ENCODE measurements at places on chromosomes 1 and 21.

GRCh38 chr1:182118851-182119250 is 57.3 kb upstream of the ZNF648 start:
- no peak for DNase-seq

- DNase-seq, result no peak
These were observed 35.6 kb downstream of the COL6A1 start for GRCh38 chr21:46017148-46017547.

DNA sequence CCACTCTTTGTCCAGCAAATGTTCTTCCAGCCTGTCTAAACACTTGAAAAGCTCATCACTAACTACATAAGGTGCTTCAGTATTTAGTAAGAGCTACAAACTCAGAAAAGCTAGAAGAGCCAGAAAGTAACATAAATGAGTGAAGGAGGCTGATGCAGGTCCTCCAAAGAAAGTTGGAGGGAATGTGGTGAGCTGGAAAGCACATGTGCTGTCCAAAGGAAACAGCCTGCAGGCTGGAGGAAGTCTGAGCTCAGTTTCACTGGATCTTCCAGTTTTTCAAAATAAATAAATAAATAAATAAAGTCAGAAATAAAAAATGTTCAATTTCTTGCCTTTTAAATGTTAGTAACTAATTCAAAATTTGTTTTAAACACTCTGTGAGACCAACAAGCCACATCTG is 25.5 kb downstream of the ZC3H11B start:
- no peak for DNase-seq

DNA sequence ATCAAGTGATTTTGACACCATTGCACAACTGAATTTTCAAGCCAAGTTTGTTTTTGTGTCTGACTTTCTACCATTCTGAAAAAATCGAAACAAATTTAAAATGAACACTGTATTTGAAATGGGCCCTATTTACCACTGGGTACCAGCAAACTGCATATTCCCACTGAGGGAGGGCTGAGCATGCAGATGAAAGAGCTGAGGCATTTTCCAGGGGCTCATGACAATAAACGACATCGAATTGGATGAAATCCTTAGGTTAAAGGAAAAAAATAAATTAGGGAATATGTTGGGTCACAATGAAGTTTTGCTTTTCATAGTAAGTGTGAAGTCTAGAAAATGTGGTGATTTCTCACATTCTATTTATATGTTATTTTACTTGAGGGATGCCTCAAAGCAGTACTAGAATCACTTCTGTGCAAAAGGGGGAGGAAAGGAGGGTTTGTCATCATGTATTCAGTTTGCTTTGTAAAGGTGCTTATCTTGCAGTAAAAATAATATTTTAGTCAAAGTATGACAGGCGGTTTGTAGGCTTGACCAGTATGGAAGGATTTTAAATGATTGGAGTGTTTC is 11.2 kb downstream of the ZBTB18 start:
- no peak for DNase-seq

GRCh38 chr1:184399192-184399847 is 12.5 kb downstream of the C1orf21 start:
- DNase-seq, result no peak

GRCh38 chr1:167305706-167306277 is 85.1 kb downstream of the POU2F1 start:
- no peak for DNase-seq

DNA sequence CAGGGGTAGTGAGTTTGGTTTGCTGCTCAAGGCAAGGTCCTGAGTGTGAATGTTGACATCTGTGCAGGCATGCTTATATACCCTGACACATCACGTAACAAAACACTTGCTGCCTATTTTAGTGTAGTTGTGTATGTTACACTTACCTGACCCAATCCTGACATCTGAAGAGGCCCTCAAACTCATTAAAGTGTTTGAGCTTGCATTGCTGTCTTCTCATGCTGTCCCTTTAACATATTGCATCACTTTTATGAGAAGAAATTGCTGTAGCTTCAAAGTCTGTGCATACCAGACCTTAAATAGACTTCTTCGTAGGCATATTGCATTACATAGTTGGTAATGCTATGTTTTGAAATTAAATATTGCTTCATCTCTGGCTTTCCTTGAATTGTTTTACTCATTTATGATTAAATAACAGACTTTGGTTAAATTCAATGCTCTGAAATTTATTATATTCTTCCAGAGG is at the start of gene KRTAP19-3:
Gene KRTAP19-3, minus strand, starts transcription at position 51 of the 466 bp plus-strand sequence. CDS start 56 bp downstream, outside the sequence.
- no peak for DNase-seq

DNA sequence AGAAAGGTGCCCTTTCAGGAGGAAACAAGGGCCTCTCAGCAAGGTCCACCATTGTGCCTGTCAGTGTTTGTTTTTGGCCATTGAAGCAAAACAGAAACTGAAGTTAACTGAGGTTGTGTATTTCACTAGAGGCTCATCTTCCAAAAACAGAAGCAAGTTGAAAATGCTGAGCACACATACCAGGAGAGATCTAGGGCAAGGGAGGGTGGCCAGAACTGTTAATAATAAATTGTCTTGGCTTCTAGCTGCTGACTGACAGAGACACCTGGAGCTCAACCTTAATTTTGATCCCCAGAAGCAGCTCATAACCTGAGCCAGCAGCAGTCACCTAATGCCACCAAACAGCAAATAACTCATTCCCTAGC is 5.2 kb downstream of the AGMAT start:
- no peak for DNase-seq

DNA sequence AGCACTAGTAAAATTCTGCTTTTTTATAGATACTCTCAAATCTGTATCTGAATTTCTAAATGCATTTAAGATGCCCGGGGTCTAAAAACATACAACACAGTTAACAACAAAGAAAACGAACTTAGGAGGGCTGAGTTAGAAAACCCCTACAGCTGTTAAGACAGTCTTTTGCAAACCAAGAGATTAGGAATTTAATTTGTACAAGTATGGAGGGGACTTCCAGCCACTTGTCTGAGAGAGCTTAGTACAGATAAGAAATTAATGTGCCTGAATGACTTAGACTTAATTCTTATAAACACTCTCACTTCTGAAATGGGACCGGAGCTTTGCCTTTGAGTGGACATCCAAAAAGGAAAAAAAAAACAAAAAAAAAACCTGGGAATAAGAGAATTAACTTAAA is 61.6 kb downstream of the SMYD3 start:
- DNase-seq, result no peak

DNA sequence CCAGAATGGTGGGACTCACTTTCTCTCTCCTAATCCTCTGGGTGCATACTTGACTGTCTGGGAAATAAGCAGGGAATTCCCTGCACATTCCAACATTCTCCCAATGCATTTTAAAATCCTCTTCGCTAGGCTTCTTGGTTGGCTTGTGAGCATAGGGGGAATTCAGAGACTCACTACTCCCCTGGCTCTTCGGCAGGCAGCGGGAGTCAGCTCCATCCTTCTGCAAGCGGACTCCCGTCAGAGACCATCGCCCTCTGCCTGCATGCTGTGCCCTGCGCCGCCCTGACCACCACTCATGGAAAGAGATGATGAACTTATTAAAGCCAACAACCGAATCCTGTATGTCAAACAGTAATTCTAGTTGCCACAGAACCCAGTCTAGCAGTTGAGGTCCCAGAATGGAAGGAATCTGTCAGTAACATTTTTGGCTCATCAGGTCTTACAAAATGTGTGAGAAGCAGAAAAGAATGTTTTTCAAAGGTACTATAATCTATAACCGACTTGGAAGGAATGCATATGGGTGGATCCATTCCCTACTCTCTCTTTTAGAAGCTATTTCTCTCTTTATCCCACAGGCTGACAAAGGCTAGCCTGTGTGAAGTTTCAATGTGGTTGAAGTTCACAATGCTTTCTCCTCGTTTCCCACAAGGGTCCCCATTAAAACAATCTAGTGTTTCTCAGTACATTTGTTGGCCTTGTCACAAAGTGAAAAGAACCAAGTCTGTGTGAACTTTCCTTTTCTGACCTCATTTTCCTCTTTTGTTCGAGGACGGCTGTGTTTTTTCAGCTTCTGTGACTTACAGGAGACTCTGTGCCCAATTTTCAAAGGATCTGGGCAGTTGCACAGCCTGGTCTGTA is 119.1 kb upstream of the ADAR start:
- DNase-seq, result no peak

GRCh38 chr1:53303726-53304515 is 23.9 kb downstream of the LRP8 start:
- no peak for DNase-seq

- peak; percentile 2 for DNase-seq
These were observed 488 bp downstream of the FAM78B start for GRCh38 chr1:166166329-166166697.

DNA sequence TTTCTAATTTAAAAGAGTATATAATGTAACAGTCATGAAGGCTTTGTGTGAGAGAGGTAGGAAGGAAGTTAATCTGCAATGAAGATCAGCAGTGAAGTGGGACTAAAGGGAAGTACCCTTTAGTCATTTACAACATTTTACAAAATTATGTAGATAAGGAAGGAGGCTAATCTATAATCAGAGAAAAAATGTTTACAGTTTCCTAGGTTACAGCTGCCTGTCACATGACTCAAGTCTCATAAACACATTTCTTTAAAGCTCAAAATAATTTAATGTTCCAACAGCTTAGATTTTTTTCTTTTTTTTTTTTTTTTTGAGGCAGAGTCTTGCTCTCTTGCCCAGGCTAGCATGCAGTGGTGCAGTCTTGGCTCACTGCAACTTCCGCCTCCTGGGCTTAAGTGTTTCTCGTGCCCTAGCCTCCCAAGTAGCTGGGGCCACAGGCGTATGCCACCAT is 26.2 kb upstream of the CAP1 start:
- no peak for DNase-seq

DNA sequence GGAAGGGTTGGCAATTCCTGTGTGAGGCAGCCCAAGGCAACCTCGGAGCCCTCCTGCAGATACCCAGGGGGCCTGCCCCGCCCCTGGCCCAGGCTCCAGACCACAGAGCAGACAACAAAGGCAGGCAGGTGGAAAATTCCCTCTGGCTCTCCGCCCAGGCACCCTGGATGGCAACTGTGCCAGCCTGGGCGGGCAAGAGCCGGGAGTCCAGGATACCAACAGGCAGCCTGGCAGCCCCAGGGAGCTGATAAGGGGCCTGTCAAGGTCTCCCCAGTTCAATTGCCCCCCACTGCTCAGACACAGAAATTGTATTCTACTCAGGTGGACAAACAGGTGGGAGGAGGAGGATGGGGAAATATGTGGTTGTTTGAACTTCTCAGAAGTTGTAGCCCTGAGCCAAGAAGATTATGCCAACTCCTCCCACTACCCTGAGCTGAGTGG is 15.4 kb upstream of the GPR37L1 start:
- no peak for DNase-seq

GRCh38 chr1:64072089-64072793 is 131.2 kb upstream of the UBE2U start:
- DNase-seq, result no peak

GRCh38 chr1:201949491-201949890 is 3.1 kb upstream of the LMOD1 start:
- DNase-seq, result no peak

GRCh38 chr1:20343149-20343937 is 52.7 kb downstream of the VWA5B1 start:
- no peak for DNase-seq

DNA sequence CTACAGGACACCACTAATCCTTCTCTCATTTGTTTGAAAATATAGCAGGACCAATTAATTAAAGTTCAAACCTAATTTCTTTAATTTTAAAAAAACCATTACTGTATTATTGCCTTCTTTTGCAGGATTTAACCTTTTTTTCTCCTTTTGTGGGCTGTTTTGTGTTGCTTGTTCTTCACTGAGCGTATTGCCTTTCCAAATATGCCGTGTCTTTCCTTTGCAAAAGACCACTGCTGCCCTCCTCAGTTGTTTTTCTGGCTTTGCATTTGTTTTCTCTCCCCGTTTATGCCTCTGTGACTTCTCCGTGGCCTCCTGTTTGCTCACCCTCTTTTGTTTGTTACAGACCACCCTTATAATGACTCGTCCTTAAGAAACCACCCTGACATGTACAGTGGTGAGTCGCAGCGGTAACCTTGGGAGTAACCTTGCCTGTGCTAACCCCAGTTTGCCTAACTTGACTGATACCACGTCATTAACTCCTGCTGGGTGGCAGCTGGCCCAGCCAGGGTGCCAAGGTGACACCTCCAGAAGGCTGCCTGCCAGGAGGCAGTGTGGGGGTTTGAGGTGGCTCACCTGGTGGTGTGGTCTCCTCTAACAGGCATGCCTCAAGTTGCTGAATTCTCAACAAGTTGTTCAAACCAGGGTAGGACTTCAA is 81.1 kb upstream of the CNTN2 start:
- no peak for DNase-seq

- DNase-seq, result no peak
These were observed 16.9 kb downstream of the FAAH start for GRCh38 chr1:46411010-46411405.

DNA sequence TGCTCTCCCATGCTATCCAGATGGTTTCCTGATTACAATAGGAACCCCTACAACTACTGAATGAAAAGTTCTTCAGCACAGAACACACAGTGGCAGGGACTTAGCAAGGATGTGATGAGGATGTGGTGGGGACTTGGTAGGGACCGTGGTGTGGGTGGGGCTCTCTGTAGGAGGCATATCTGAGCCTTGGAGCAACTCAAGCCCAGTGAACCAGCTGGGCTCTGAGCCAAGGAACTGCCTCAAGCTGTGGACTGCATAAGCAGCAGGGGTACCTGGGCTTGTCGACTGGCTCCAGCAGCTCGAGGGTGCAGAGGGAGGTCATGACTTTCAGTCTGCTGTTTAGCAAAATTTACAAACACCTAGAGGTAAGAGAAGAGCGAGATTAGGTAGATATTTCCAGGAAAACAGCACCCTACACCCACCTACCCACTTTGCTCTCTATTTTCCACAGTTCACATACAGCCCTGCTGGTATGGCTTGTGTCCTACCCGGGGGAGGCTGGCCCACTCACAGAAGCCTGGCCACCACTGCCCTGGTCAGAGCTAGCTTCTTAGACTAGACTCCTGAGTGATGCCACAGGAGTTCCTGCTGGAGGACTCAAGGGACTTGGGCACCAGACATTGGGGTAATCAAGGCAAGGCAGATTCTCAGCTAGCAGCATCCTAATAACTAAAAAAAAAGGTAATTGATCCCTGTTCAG is 86.8 kb upstream of the GCLM start:
- no peak for DNase-seq

DNA sequence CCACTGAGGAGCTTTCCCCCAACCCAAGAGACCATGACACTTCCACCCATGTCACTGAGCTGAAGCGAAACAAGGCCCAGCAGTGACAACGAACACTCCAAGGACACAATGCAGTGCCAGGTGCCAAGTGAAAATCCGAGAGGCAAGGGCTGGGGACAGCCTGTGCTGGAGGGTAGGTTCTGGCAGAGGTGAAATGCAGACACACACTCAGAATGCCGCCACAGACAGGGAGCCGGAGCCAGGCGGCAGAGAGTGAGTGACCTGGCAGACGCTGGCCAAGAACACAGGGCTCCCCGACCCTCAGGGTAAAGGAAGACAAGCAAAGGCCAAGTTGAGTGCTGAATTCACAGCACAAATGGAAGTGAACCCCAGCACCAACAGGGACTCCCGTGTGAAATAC is 78.9 kb downstream of the CD46 start:
- no peak for DNase-seq

DNA sequence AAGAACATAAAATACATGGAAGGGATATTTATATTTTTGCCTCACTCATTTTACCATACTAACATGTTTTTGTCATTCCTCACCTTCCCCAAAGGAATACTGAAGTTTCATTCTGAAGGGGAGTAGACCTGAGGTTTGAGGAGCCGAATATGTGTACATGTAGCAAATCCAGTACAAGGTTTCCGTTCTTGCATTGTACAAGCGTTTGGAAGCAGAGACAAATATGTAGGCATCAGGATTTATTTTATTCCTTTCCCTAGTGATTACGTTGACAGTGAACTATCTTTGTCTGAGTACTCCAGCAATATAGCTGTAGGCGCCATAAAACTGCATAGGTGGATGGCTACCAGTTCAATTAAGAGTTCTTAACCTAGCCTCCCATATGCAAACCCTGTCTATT is 191.5 kb downstream of the NFIA start:
- DNase-seq, result no peak

- DNase-seq, result no peak
These were observed 551 bp downstream of the ZRANB2 start for GRCh38 chr1:71080230-71080738.
